ENCODE measurements at places on chromosomes 5 and 9.

DNA sequence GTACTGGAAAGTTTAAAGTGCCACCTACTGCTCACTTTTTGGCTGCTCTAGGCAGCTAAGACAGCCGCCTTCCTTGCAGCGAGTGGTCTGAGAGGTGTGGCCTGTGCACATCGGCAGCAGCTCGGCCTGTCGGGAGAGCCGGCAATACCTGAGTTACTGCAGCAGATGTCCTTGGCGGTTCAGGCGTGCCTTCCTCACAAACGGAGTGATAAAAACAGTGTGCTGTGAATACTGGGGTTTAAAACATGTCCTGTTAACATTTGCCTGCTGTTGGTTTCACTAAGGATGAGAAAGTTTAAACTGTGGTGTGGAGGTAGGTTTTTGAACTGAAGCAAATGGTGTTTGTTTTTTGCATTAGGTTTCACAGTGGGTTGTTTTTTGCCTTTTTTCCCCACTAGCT is 12.9 kb downstream of the TRAF2 start:
- no peak for DNase-seq

GRCh38 chr5:119074419-119074818 is 3.5 kb downstream of the DMXL1 start:
- DNase-seq, result no peak

DNA sequence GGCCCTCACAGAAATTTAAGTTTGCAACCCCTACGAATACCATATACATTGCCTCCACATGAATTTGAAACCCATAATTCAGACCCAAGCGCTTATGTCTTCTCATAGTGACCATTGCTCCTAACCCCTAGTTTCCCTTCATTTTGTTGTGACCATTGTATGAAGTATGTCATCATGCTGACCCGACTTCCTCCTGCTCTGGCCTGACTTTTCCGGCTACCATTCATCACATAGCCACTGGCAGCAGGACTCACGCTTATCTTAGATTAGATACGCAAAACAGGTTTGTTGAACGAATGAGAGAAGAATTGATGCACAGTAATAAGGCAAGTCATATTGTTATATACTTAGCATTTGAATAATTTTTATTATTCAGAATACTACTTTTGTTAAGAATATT is 345.4 kb downstream of the FBXL17 start:
- no peak for DNase-seq

DNA sequence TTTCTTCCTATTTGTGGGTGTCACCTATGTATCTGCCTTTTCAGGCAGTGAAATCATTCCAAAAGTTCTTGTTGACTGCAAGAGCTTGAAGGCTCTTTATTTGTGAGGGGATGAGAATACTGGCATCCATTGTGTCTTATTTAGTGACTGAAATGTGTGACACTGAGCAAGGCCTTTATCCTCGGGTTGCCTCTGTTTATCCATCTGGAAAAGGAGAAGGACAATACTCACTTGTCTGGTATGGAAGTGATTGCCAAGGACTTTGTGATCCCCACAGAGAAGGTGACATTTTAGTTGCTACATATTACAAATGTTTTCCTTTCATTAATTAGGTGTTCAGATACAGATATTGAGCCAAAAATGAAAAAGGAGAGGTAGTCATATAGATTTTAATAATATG is 80.2 kb downstream of the ARRDC3 start:
- no peak for DNase-seq

DNA sequence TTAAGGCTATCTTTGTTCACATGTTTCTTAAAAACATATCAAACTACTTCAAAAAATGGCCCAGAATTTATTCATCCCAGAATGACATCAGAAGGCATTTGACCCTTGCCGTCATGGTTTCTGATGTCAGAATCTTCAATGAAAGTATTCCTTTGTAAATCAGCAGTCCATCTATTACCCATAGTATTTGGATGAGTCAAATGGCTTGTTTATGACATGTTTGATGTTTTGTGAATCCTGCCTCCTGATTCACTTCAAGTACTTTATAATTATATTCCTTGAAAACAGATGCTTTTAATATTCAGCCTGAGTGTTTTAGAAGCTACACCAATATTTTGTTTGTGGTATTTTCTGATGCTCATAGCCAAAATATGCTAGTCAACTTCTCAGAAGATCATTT is 200.8 kb upstream of the MEF2C start:
- DNase-seq, result no peak

DNA sequence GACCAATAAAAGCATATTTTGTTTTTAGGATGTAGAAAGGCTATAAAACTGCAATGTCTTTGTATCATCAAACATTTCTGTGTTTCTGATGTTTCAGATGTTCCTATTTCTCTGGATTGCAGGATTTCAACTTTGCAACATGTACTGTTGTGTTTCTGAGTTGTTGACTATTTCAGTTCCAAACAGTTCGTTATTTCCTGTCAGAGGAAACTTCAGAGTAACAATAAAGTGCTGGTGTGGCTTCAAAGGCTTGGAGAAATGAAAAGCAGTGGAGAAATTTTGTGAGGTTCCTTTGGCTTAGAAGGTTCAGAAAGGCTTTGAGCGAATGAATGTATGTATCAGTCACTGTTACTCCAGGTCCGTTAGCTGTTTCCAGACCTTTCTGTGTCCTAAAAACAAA is 17.2 kb downstream of the TJP2 start:
- DNase-seq, result no peak

- DNase-seq, result no peak
Observed at GRCh38 chr9:121684381-121685145, 33.1 kb downstream of the DAB2IP start.

DNA sequence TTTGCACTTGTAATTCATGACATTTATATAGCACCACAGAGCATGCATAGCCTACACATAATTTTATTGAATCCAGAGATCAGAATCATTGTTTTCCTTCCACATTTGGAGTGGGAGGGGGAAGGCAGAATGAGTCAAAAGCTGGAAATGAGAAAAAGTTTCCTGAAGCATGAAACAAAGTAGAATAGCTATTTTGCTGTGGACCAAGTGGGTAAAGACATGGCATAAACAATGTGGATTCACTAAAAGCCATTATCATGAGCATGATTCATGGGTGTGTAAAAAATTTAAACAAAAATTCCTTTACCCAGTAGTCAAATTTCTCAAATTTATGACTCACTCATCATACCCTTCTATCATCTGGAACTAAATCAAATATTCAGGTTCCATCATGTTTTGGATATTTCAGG is 97.9 kb downstream of the YIPF5 start:
- DNase-seq, result no peak

GRCh38 chr9:76395381-76395780 is 1.2 kb upstream of the RFK start:
- no peak for DNase-seq

- DNase-seq, result no peak
Observed at GRCh38 chr9:73719660-73720059, 568.0 kb downstream of the ANXA1 start.

GRCh38 chr9:99451112-99451606 is 229.1 kb downstream of the SEC61B start:
- no peak for DNase-seq

DNA sequence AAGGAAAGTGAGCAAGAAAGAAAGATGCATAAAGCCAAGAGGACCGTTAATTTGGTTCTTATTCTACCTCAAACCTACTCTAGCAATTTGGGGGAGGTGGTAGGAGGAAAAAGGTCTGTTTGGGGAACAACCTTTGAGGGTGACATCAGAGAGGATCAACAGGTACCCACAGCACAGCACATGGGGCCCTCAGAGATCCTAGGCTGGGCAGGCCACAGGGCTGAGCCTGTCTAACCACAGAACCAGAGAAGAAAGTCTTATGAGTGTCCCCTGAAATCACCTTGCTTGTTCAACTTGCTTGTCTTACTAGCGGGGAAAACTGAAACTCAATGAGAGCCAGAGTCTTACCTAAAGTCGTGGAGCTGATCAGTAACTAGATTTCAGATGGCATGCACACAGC is 385.2 kb downstream of the SPOCK1 start:
- DNase-seq, result no peak

DNA sequence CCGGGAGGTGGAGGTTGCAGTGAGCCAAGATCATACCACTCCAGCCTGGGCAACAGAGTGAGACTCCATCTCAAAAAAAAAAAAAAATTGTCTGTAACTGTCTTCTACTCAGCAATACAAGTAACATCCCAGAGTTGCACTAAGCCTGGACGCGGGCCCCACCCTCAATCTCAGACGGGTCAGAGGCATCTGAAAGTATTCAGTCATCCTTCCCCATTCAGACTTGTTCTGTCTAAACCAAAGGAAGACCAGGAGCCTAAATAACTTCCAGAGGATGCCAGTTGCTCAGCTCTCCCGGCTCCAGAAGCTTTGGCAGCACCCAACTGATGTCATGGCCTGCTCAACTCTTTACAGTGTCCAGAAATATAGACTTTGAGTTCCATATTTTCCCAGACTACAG is 218.6 kb downstream of the AUH start:
- DNase-seq, result no peak

DNA sequence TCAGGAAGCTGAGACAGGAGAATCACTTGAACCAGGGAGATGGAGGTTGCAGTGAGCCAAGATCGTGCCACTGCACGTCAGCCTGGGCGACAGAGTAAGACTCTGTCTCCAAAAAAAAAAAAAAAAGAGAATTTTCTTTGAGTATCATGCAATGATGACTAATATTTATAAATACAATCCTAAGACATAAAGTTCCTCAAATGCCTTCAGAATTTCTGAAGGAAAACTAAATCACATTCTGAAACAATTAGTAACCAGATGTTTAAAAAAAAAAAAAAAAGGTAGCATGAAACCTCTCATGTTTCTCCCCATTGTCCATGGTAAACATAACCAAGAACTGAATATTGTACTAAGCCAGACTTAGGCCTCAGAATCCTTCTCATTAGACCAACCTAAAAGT is 23.1 kb downstream of the MLLT3 start:
- DNase-seq, result no peak

GRCh38 chr5:121630402-121630801 is 221.3 kb upstream of the FTMT start:
- no peak for DNase-seq

- DNase-seq, result no peak
Observed at GRCh38 chr9:91458906-91459305, 35.3 kb upstream of the NFIL3 start.

- no peak for DNase-seq
Observed at GRCh38 chr5:35096216-35096615, 48.5 kb upstream of the AGXT2 start.

- DNase-seq, result no peak
Observed at GRCh38 chr5:141734501-141735229, 52.6 kb upstream of the ARAP3 start.

GRCh38 chr5:143165049-143165880 is 238.2 kb downstream of the NR3C1 start:
- no peak for DNase-seq

DNA sequence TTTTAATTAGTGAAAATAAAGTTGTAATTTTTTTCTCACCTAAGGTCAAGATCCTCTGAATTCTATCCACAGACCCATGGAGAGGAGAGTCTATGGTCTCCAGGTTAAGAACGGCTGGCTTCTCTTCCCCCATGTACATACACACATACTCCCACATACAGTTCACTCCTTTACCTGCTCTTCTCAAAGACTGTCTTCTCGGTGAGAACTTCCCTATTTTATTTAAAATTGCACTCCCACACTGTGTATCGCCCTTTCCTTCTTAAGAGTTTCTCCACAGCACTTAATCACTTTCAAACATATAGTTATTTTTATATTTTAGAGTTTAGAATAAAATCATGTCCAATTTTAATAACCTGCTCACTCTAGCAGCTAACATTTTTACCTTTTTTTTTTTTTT is 3.6 kb upstream of the JADE2 start:
- no peak for DNase-seq

GRCh38 chr5:91494447-91494996 is 111.4 kb upstream of the ARRDC3 start:
- no peak for DNase-seq

GRCh38 chr9:133747309-133747708 is 9.2 kb upstream of the SARDH start:
- DNase-seq, result no peak

- no peak for DNase-seq
Observed at GRCh38 chr5:81361600-81361999, 32.3 kb downstream of the ACOT12 start.

GRCh38 chr5:76791461-76791860 is 27.4 kb upstream of the F2RL1 start:
- DNase-seq, result no peak

DNA sequence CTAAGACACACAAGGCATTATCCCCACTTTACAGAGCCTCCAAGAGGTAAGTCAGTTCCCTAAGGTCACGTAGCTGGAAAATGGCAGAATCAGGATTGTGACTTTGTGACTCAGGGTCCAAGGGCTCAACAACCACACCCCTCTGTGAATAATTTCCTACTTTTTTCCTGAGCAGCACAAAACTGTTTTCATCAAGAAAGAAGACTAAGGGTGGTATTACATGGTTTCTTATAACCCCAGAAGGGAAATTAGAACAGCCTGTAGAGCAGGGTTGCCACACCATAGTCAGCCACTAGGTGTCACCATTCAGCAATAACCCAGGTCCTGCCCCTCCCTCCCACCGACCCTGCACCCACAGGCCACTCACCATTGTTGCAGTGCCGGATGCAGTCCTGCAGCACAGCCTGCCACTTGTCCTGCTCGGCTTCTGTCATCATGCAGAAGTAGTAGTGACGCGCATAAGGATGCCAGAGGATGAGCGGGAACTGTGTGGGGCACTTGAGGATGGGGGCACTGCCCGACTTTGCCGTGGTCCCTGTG is 72.1 kb downstream of the LRSAM1 start:
- no peak for DNase-seq

DNA sequence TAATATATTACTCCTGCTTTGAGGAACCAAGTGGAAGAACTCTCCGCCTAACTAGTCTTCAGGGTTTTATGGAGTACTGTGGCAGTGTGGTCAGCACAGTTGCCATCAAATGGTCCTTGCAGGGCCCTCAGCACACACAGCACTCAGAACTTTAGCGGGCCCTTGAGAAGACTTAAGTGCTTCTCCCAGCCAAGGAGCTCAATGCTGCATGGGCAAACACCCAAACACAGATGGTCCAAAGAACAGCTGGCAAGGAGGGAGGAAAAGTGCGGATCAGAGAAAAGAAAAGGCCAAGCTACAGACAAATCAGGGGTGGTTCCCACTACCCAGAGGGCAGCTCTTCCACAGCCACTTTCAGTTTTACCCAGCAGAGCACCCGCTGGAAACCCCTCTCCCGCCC is 98.6 kb downstream of the SPOCK1 start:
- DNase-seq, result no peak

DNA sequence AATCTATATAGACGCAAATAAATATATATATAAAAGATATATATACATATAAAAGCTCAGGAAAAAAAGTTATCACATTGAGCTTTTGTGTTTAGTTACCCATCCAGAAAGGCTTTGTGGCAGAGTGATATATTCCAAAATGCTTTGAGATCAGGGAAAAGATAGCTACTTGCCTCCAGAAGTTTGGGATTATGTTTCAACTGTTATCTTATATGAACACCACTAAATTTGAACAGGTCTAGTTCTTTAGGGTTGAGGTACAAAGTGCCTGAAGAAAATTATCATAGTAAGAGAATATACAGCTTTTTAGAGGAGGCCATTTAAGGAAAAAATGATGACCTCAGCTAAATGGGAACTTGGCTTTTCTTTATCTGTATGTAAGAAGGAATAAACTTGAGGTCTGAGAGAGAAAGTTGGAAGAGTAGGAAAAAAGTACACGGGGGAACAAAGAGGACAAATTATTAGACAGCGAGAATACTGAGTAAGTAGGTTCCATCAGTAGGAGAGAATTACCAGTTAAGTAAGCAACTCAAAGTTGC is 2.4 kb downstream of the ERP44 start:
- DNase-seq, result no peak

GRCh38 chr9:12930906-12931305 is 156.1 kb downstream of the LURAP1L start:
- DNase-seq, result no peak

GRCh38 chr9:29211580-29212396 is 1638.5 kb upstream of the C9orf72 start:
- DNase-seq, result no peak

- DNase-seq, result no peak
Observed at GRCh38 chr5:173397516-173397915, 69.3 kb upstream of the STC2 start.

Measured in smooth muscle cell of the brain vasculature (primary cell).